Glomerular endothelial cell (primary cell): ENCODE measurements at places on chromosomes 12 and 14. TPM values are rescaled to one million over a fixed set of nuclear protein-coding genes. Genes with fewer than 3 reads are reported as not detected.

DNA sequence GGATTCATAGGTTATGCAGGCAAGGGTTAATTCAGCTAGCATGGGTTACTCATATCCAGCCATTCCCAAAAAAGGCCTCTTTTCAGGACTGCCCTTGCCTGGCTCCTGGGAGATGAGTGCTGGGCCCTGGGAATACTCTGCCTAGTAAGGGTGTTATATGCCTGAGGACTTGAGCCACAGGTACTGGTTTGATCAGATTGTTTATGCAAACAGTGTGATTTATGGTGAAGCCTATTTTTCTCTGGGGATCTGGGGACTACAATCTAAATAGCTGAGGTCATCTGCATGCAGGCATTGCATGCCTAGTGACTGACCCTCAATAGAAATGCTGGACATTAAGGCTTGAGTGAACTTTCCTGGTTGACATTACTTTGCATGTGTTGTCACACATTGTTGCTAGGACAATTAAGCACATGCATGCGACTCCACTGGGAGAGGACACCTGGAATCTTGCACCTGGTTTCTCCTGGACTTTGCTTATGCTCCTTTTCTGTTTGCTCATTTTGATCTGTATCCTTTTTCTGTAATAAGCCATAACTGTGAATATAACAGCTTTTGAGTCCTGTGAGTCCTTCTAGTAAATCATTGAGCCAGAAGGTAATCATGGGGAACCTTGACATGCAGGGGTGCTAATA, 73.0 kb downstream of the RAD51B start:
- no peak for DNase-seq

Gene ITGB7
- total RNA-seq, result not detected in 2 replicates

GRCh38 chr12:107967170-107967569, 161.9 kb upstream of the WSCD2 start:
- DNase-seq, result no peak

DNA sequence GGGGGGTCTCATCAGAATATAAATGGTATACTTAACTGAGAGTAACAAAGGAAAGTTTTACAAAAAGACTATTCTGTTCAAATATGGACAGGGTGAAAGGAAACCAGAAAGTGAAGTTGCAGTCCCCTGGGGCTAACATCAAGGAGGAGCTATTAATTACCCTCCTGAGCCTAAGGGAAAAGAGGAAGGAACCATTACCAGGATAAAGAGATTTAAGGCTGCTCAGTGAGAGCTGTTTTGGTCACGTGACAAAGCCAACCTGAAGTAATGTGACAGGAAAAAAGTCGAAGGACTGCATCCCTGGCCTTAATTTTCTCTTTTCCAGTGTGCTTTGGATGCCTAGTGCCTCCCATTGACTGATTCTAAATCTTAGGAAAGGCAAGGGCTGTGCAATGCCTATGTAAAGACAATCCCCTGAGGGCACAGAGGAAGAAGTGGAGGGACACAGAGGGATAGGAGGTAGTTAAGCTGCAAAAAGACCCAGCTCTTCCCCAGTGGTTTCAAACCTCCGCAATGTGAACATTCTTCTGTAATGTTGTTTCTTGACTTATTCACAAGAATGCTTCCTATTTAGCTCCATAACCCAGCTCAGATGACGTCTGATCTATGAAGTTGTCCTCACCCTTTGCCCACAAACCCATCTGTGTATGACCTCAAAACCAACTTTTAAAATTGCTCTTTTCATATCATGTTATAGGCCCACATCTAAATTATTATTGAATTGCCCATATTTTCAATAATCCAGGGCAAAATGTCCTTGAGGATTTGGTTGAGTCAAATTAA, 187.7 kb upstream of the DCN start:
- no peak for DNase-seq

DNA sequence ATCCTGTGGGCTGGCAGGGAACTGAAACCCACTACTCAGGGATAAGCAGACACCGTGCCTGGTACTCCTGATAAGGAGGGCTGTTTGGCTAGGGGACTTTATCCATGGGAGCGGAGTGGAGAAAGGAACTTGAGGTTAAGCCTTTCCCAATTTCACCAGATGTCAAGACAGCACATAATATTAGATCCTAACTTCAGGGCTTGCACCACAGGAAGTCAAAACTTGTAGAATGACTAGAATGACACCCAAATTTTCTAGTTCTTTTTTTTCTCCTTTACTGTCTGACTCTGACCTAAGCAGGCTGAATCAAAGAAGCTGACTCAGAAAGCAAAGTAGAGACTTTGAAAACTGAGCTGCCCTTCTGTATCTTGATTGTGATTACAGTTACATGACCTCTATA, 7.1 kb upstream of the CGRRF1 start:
- no peak for DNase-seq

Gene RERGL
- total RNA-seq, result 1.1 TPM in 1 of 2 replicates, not detected in the other

GRCh38 chr12:46915836-46916235, 90.0 kb upstream of the SLC38A4 start:
- no peak for DNase-seq

GRCh38 chr14:55582746-55583145, 2.7 kb downstream of the KTN1 start:
- no peak for DNase-seq

Gene PLEKHH1
- 0.93 and 1.8 TPM in 2 replicates for total RNA-seq

Gene ANO2
- 13.0 and 32.4 TPM in 2 replicates for total RNA-seq

Gene SOS2
- 21.1 and 25.1 TPM in 2 replicates for total RNA-seq

Gene STON2
- 3.4 and 6.4 TPM in 2 replicates for total RNA-seq

- DNase-seq, result no peak
Observed at GRCh38 chr12:90253136-90253535, 544.5 kb upstream of the ATP2B1 start.

Gene STXBP6
- total RNA-seq, result 0.06 and 1.3 TPM in 2 replicates

- no peak for DNase-seq
Observed at GRCh38 chr14:89058697-89059096, 234.2 kb downstream of the TTC8 start.

DNA sequence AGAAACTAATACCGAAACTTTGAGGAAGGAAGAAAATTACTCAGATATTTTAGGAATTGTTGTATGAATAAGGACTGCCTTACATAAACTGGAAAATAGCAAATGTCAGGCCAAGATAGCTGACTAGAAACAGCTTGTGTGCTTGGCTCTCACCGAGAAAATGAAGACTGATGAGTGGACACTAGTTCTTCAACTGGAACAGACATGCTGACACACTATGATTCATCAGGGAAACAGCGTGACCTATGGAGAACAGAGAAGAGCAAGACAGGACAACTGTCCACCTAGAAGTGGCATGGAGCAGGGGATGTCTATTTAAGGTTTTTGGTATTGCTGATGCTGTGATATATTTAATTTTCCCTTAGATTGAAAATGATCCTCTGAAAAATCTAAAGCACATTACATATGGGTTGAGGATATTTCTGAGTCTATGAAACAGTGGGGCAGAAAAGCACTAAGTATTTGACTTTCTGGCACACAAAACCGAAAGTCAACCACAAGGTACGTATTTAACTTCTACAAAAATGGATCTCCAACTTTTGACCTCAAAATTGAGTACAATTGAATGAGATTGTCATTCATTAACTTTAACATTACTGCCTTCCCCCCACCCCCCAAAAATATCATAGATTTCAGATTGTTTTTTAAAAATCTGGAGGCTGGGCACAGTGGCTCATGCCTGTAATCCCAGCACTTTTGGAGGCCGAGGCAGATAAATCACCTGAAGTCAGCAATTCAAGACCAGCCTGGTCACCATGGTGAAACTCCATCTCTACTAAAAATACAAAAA, 863.2 kb downstream of the LRFN5 start:
- no peak for DNase-seq

GRCh38 chr12:46743456-46743855, 82.3 kb downstream of the SLC38A4 start:
- no peak for DNase-seq

Gene IL31
- not detected in 2 replicates for total RNA-seq
